Activated CD8-positive, alpha-beta T cell treated with anti-CD3 and anti-CD28 coated beads for 36 hours (primary cell): ENCODE measurements at places on chromosomes 3 and 15.
A peak's percentile ranks its signal among the peaks of the same experiment; 100 is the strongest.

DNA sequence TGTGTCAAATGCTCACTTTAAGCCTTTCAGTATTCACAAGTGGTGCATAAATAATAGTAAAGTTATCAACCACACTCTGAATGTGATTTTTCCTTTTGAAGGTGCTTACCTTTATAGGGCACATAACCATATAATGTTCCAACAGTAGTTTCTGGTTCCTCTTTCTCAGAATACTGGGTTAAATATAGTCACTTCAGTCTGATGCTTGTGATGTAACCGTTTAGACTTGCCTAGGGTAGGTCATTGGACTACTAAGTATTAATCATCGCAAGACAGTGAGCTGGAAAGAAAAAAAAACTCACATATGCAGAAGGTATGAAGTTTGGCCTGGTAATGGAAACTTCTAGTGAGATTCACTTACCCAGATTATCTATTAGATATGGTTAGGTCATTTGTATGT, 1.9 kb downstream of the KBTBD8 start:
- no peak for DNase-seq

DNA sequence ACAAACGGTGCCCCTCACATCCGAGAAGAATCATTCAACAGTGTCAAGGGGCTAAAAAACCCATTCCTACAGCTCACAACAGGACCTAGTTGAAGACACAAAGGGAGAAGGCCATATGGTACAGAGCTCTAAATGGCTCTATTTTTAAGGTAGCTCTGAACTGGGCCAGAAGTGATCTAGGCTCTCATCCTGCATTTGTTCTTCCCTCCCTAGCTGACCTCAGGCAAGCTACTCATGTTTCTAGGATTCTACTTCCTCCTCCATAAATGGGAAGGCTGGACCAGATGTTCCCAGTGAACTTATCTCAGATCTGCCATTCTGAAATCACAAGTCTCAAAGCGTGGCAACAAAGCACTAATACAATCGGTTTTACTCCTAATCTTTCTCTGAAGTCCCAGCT, 62.3 kb downstream of the CPNE4 start:
- DNase-seq: no peak

- no peak for DNase-seq
Measured at GRCh38 chr3:72050048-72050632, 265.2 kb upstream of the PROK2 start.

DNA sequence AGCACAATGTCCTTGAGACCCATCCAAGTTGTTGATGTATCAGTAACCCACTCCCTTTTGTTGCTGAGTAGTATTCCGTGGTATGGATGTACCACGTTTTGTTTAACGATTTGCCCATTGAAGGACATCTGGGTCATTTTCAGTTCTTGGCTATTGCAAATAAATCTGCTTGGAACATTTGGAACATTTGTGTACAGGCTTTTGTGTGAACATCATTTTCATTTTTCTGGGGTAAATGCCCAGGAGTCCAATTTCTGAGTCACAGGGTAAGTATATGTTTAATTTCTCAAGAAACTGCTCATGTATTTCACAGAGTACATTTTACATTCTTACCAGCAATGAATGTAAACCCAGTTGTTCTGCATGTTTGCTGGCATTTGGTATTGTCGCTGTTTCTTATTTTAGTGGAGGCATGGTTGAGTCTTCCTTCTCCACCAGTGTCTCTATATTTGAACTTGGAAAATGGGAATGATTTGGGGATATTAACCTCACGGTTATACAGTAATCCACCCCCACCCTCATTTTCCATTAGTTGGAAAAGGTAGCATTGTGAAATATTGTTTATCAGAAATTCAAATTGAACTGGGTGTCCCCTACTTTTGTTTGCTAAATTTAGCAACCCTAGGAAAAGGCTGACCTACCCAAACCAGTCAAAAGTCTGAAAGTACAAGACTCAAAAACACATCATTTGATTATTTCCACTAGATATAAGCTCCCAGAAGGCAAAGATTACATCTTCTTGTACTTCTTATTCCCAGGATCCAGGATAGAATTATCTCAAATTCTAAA, 30.8 kb downstream of the POMGNT2 start:
- no peak for DNase-seq

- no peak for DNase-seq
Measured at GRCh38 chr3:4323246-4324027, 20.3 kb downstream of the SETMAR start.

DNA sequence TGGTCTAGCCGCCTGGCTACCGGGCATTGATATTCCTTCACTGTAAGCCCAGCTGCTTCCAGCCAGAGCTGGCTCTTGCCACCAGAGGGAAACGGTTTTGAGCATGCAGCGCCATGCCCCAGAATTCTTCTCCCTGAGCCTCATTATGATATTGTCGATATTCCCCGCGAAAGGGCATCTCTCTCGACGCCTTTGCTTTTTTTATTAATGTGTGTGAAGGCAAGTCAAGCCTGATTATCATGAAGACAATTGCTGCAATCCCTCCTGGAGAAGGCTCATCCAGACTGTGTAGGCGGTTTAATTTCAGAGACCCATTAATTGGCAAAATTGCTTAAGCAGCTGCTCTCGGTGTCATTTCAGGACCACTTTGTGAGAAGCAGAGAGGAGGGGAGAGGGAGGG, 321.2 kb upstream of the TLE3 start:
- DNase-seq: no peak

GRCh38 chr3:46097691-46098241, 70.5 kb upstream of the XCR1 start:
- DNase-seq: peak; percentile 76

- no peak for DNase-seq
Measured at GRCh38 chr3:142315083-142315482, 89.7 kb upstream of the GK5 start.

DNA sequence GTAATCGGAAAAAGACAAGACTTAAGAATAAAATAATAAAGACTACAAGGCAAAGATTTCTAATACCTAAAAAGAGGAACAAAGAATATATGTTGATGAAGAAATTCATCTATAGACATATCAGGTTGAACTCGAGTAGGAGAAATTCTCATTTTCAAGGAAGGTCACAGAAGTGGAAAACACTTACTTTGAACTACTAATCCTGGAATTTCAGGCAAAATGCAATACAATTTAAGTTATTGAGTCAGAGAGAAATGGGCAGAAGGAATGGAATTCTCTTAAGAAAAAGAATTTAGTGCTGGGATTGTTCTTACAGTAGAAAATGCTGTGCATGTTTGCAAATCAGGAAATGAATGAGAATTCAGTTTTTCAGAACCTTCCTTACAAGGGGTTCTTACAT, 135.9 kb upstream of the TGFBR2 start:
- DNase-seq: no peak

- DNase-seq: no peak
Measured at GRCh38 chr3:122739172-122739571, 54.5 kb downstream of the HSPBAP1 start.

GRCh38 chr3:112817797-112818196, 28.9 kb downstream of the CD200R1L start:
- no peak for DNase-seq

DNA sequence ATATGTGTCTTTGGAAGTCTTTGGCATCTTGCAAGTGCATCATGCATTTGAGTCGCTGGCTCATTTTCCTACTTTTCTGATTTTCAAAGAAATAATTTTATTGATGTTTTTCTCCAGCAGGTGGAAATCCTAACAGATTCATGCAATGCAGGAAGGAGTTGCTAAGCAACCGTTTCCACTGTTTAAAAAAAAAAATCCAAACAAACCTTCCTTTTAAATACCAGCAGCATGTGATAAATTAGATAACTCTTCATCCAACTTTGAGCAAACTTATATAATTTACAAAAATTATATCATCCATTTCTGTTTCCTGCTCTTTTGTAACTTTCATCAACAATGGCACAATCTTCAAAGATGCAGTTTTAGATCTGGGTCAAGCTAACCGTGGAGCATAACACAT, 364.1 kb downstream of the MFSD1 start:
- DNase-seq: no peak

DNA sequence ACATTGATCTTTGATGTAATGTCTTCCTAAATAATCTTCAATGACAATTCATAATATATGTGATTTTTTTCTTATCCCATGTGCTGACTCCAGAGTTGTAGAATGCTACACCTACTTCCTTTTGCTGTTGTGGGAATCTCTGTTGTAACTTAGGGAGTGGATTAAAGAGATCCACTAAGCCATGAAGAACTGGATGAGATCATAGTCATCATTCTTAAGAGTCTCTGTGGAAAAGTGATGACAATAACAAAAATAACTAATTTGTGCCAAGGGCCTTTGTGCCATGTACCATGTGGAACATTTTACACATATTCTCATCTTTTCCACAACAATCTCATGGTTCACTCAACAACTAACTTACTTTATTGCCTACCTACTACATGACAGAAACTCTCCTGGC, 162.9 kb upstream of the PDZRN3 start:
- DNase-seq: no peak

DNA sequence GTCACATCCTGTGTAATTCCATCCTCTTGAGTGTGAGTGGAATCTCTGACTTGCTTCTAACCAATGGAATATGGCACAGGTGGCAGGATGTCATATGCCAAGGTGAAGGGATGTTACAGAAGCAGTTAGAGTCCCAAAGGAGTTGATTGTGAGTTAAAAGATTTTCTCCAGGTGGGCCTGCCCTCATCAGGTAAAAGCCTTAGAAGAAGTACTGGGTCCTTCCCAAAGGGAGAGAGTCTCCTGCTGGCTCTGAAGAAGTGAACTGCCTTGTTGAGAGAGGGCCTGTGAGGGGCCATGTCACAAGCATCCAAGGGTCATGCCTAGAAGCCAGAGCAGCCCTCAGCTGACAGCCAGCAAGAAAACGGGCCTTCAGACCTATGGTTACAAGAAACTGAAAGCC, 13.1 kb downstream of the CMTM7 start:
- no peak for DNase-seq

GRCh38 chr15:52292780-52293392, 2.7 kb downstream of the MYO5C start:
- DNase-seq: no peak

DNA sequence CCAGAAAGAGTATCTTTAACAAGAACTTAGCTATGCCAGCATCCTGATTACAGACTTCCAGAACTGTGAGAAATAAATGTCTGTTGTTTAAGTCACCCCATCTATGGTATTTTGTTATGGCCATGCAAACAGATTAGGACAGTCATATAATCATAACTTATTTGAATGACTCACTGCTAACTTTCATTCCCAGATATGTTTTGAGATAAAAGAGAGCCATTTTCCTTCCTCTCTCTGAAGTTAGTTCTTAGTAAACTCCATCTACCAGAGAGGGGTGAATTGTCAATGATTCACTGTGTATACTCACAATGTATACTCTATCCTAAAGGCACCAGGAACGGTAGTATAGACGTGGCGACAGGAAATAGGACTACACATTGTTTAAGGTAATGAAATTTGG, 179.4 kb upstream of the DPH6 start:
- no peak for DNase-seq

- no peak for DNase-seq
Measured at GRCh38 chr3:167972502-167972901, 123.2 kb downstream of the GOLIM4 start.

GRCh38 chr3:132164469-132165092, 129.8 kb upstream of the CPNE4 start:
- no peak for DNase-seq

DNA sequence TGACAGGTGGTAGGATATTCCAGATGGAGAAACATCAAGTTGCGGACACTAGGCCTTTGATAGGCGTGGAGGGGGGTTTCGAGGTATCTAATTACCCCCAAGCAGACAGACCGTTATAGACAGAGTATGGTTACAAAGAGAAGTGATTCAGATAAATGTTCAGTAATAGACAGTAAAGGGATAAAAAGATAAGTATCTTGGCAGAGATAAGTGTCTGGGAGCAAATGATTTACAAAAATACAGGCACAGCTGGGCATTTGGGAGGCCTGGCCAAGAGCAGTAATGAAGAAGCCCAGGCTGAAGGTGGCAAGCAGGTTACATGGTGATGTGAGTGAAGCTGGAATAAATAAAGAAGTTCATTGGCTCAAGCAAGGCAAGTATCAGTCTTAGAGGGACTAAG, 659 bp upstream of the MYH15 start:
- DNase-seq: no peak

DNA sequence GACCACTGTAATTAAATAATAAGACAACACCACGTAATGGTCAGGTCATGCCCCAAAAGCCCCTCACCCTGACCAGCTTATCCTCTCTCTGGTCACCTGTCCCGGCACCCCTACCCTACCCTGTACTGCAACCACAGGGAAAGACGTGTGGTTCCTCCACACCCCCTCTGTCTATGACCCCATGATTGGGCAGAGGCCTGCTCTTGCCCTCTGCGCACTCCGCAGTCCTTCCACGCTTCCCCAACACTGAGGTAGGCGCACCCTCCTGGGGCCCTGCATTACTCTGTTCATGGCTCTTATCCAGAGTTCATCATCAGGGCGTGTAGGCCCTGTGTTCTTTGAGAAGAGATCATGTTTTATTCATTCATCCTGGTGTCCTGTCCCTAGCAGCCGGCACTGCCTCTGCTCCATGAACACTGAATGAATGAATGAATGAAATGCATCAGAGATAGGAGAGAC, 33.8 kb downstream of the MGLL start:
- no peak for DNase-seq

- DNase-seq: no peak
Measured at GRCh38 chr15:41727143-41727542, 47.1 kb upstream of the MAPKBP1 start.

- DNase-seq: no peak
Measured at GRCh38 chr3:119176778-119177177, 3.4 kb downstream of the UPK1B start.

DNA sequence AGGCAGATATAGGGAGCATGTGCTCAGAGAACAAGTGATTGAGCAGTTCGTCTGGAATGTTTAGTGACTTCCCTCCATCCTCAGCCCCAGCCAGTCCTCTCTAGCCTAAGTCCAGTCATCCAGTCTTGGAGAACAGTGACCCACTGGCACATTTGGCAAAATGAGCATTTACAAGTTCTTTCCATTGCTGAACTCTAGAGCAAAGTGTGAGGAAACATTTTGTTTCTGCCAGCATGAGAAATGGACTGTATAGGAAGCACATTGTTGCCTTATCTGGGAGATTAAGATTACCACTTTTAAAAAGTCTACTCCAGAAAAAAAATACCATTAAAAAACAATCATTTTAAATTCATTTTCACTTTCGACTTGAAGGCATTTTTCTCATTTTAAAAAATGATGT, 353.6 kb downstream of the SHQ1 start:
- no peak for DNase-seq

- peak; percentile 72 for DNase-seq
Measured at GRCh38 chr3:52533623-52534280, at the start of gene NT5DC2. NT5DC2 (minus strand) TSS chr3:52533857; CDS start chr3:52533737, 120 bp downstream.

GRCh38 chr3:122586773-122587485, 9.5 kb downstream of the PARP15 start:
- DNase-seq: no peak

DNA sequence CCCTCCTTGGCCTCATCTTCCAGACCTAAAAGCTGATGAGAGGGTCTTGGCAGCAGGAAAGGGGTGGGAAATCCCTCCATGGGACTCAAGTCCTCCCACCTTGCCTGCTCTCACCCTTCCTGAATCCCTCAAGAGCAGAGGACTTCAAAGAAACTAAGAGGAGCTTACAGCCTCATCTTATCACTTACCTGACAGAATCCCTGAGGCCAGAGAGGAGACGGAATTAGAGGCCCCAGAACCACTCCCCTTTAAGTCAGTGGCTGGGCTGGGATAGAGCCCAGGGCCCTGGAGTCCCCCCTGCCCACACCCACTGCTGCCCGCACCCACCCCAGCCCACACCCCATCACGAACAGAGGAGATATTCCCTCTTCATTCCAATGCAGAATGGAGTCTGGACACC, 15.2 kb downstream of the LOXL1 start:
- no peak for DNase-seq
